ENCODE measurements at places on chromosomes 3 and 15. TPM values are rescaled to one million over a fixed set of nuclear protein-coding genes. Genes with fewer than 3 reads are reported as not detected.

The C3orf62 gene
- total RNA-seq, result 3.4 TPM

The BUB1B gene
- 129 TPM for total RNA-seq

The MESP2 gene
- not detected for total RNA-seq

The SPTSSB gene
- total RNA-seq, result 1.1 TPM

GRCh38 chr15:60611592-60612346 lies 132.8 kb upstream of the ICE2 start:
- no peaks in the 10 kb centered on the region for H3K27me3 ChIP-seq
- no peak for DNase-seq
- no peak overlapping the region for H3K4me3 ChIP-seq
- no peaks in the 10 kb centered on the region for H3K36me3 ChIP-seq
- no peak overlapping the region for H3K27ac ChIP-seq

DNA sequence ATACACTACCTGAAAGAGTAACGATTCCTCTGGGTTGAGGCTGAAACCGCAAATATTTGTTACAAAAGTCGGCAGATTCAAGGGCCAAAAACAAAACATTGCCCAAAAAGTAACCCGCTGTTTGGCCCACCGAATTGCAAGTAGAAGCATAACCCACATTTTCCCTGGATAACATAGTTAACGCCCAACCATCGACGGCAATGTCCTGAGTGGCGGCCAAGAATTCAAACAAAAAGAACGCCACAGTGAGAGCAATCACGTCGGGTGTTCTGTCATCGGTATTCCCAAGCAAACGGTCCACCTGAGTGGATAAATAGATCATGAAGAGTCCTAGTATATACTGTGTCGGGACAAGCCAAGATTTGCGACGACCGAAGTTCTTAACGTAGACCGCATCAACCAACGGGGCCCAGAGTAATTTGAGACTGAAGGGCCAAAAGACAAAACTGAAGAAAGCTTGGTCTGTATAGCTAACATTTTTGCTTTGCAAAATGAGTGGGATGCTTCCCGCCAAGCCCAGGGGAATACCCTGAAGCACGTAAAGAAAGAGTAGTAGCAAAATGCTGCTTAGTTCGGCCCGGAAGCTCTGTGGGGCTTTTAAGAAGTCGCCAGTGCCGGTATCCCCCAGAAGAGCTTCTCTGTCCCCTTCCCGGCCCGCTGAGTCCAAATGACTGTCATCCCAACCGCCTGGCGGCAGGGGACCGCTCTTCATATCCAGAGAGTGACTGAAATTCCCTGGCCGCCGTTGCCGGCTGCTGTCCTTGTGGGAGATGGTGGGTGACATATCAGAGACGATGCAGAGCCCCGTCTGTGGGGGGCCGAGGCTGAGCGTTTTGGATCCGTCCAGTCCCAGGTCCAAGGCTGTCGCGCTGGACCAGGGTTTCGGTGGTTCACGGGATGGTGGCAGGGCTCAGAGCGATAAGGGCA lies 750 bp downstream of the SLC33A1 start:
- H3K36me3 ChIP-seq, result no peaks in the 10 kb centered on the region
- no peak overlapping the region for H3K27ac ChIP-seq
- H3K4me1 ChIP-seq, result peaks cover 19% of the 10 kb centered on the region
- DNase-seq, result peak; percentile 74
- peak overlapping the region; percentile 87 for H3K4me3 ChIP-seq

- no peaks in the 10 kb centered on the region for H3K4me1 ChIP-seq
- no peak overlapping the region for H3K4me3 ChIP-seq
- H3K27me3 ChIP-seq, result no peaks in the 10 kb centered on the region
- H3K27ac ChIP-seq, result no peak overlapping the region
- no peaks in the 10 kb centered on the region for H3K36me3 ChIP-seq
- DNase-seq, result no peak
Measured at GRCh38 chr15:50904211-50904610, 4.3 kb upstream of the AP4E1 start.

DNA sequence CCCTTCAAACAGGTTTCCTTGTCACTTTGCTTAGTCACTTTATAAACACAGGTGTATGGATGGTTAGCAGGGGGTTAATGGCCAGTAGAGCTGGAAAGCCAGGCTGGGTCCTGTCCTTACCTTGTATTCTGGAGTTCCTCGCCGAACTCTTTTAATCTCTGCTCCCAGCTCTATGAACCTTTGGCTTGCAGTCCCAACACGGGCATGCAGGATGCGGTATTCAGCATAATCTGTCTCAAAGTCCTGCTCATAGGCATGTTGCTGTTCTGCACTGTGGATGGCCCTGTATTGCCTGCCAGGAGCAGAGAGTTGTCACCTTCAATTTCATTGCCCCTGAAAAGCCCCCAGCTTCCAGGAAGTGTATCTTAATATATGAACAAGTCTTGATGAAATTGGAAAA lies 2.7 kb downstream of the ELL3 start:
- H3K4me3 ChIP-seq, result no peak overlapping the region
- no peak overlapping the region for H3K27ac ChIP-seq
- peaks cover 19% of the 10 kb centered on the region for H3K27me3 ChIP-seq
- H3K36me3 ChIP-seq, result peaks cover 28% of the 10 kb centered on the region
- no peaks in the 10 kb centered on the region for H3K4me1 ChIP-seq

GRCh38 chr15:58641660-58642059 lies 107.8 kb downstream of the ADAM10 start:
- H3K27ac ChIP-seq, result no peak overlapping the region
- no peak for DNase-seq
- no peaks in the 10 kb centered on the region for H3K27me3 ChIP-seq
- peaks cover 13% of the 10 kb centered on the region for H3K36me3 ChIP-seq
- H3K4me1 ChIP-seq, result no peaks in the 10 kb centered on the region

GRCh38 chr3:71732637-71733036 lies 7.4 kb upstream of the EIF4E3 start:
- peaks cover 8% of the 10 kb centered on the region for H3K4me1 ChIP-seq
- H3K36me3 ChIP-seq, result no peaks in the 10 kb centered on the region
- H3K4me3 ChIP-seq, result no peak overlapping the region
- H3K27me3 ChIP-seq, result no peaks in the 10 kb centered on the region

DNA sequence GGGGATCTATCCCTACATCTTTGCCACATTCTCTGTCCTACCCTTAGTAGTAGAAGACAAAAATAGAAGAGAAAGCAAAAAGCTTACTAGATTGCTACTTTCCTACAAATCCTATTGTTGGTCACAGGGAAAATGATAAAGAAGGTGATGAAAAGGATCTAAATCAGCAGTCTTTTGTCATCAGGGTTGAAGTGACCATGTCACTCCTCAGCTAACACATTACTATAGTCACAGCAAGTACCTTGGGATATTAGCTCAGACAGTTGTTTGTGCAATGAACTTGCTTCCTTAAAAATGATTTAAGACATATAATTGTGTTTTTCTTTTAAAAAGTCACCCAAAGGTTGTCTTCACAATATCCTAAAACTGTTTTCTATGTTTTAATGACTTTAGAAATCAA lies 6.3 kb downstream of the ST3GAL6 start:
- no peak overlapping the region for H3K27ac ChIP-seq
- no peak overlapping the region for H3K4me3 ChIP-seq
- DNase-seq, result no peak
- no peaks in the 10 kb centered on the region for H3K27me3 ChIP-seq
- peaks cover 6% of the 10 kb centered on the region for H3K4me1 ChIP-seq
- no peaks in the 10 kb centered on the region for H3K36me3 ChIP-seq

DNA sequence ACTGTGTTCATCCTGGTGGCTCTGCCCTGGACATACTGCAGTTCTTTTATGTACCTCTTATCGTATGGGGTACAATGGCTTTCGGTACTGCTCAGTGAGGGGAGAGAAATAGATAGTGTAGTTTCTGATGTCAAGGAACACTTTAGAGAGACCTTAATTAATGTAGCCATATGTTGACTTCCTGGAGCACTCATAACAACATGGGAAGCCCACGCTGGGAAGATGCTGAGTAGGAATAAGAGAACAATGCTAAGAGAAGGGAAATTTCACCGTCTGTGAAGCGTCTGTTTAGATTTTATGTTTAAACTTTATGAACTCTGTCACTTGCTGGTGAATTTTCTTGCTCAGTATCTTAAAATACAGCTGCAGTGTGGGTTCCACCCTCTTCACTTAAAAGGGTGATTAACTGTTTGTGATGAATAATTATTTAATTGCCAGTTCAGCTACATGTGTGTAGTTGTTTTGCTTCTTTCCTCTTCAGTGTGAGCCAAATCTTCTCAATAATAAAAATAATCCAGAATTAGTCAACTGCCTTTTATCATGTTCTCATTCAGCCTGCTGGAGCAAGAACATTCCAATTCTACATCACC lies 373.1 kb upstream of the TPRG1 start:
- no peak overlapping the region for H3K4me3 ChIP-seq
- no peak overlapping the region for H3K27ac ChIP-seq
- no peaks in the 10 kb centered on the region for H3K27me3 ChIP-seq
- no peak for DNase-seq
- H3K4me1 ChIP-seq, result peaks cover 7% of the 10 kb centered on the region

GRCh38 chr3:32147933-32148332 lies 41.5 kb downstream of the GPD1L start:
- H3K36me3 ChIP-seq, result no peaks in the 10 kb centered on the region
- no peak for DNase-seq

DNA sequence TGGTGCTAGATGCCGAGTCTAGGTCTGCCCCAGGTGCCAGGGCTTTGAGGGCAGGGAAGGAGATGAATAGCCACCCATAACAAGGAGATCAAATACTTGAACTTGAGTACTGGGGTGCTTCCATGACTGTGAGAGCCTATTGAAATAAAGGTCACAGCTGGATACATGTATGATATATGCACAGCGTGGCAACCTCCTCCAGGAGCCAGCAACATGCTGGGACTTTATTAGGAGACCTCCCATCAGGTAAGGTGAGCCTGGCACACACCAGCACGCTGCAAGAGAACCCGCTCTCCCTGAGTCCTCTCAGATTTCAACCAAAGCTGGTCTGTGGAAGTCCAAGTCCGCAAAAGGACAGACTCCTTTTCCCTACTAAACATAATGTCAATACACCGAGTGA lies 10.5 kb upstream of the HES1 start:
- H3K27ac ChIP-seq, result no peak overlapping the region
- peaks cover 14% of the 10 kb centered on the region for H3K4me1 ChIP-seq
- H3K4me3 ChIP-seq, result no peak overlapping the region
- DNase-seq, result no peak
- H3K36me3 ChIP-seq, result no peaks in the 10 kb centered on the region

DNA sequence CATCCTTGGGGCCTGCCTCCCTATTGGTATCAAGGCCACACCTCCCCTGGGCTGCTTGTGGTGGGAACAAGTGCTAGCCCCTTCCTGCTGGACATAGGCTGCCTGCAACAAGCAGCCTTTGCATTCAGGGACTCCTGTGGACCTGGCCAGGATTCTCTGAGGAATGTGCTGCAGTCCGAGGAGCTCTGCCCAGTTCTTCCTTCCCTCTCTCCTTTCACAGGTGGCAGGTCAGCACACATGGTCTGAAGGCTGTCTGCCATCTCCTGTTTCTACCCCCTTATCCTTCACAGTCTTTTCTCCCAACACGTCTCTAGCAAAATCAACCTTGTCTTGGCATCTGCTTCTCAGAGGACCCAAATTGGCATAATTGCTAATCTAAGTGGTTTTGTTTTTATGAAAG lies 97.0 kb upstream of the LIPC start:
- peaks cover 20% of the 10 kb centered on the region for H3K4me1 ChIP-seq
- H3K4me3 ChIP-seq, result no peak overlapping the region
- no peak for DNase-seq

DNA sequence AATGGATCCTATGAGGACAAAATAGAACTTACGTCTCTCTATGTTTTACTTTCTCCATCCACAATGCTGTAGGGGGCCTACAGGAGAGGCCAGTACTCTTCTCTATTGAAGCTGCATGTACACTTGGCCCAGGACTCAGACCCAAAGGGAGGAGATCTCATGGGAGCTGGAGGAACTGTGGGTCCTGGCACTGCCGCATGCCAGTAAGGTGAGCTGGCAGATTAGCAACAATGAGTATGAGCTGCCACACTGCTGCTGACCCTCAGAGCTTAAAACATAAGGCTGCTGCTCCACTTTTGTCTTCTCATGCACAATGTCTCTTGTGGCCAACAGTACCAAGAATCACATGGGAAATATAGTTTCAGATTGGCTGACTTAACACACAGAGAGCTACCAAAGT lies 57.8 kb upstream of the TBC1D5 start:
- DNase-seq, result no peak
- no peaks in the 10 kb centered on the region for H3K27me3 ChIP-seq
- H3K4me3 ChIP-seq, result no peak overlapping the region
- H3K4me1 ChIP-seq, result no peaks in the 10 kb centered on the region
- no peaks in the 10 kb centered on the region for H3K36me3 ChIP-seq

DNA sequence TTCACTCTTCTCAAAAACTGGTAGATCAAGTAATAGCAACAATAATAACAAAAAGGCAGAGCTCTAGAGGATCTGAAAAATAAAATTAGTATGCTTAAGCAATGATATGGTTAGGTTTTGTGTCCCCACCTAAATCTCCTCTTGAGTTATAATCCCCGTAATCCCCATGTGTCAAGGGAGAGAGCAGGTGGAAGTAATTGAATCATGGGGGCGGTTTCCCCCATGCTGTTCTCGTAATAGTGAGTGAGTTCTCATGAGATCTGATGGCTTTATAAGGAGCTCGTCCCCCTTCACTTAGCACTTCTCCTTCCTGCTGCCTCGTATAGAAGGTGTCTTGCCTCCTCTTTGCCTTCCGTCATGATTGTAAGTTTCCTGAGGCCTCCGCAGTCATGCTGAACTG lies 60.2 kb upstream of the ABHD2 start:
- DNase-seq, result peak; percentile 7
- no peaks in the 10 kb centered on the region for H3K4me1 ChIP-seq
- no peaks in the 10 kb centered on the region for H3K36me3 ChIP-seq

DNA sequence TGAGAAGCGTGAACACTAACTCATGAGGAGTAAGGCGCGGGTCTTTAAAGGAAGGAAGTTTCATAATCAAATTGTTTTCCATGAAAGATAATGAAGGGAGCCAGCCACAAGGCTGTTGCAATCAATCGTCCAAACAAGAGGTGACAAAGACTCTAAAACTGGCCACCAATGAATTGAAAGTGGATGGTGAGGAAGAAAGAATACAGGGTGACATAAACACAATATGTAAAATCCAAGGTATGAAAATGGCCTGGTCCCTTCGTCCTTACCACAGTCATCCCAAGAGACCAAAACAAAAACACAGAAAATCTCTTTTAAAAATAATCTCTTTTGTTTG lies 12.0 kb downstream of the CD86 start:
- no peak overlapping the region for H3K4me3 ChIP-seq
- no peaks in the 10 kb centered on the region for H3K36me3 ChIP-seq
- no peaks in the 10 kb centered on the region for H3K27me3 ChIP-seq
- H3K4me1 ChIP-seq, result no peaks in the 10 kb centered on the region
- no peak for DNase-seq

GRCh38 chr3:20099060-20099459 lies 58.8 kb downstream of the KAT2B start:
- peak overlapping the region; percentile 50 for H3K27ac ChIP-seq
- H3K27me3 ChIP-seq, result no peaks in the 10 kb centered on the region
- H3K4me1 ChIP-seq, result peaks cover 26% of the 10 kb centered on the region
- H3K36me3 ChIP-seq, result no peaks in the 10 kb centered on the region

- no peak for DNase-seq
- no peaks in the 10 kb centered on the region for H3K4me1 ChIP-seq
- no peak overlapping the region for H3K27ac ChIP-seq
- no peak overlapping the region for H3K4me3 ChIP-seq
- no peaks in the 10 kb centered on the region for H3K27me3 ChIP-seq
Measured at GRCh38 chr15:89623165-89623564, 32.1 kb downstream of the KIF7 start.
